ENCODE measurements at places on chromosomes 5 and 9.

GRCh38 chr9:17878810-17879370 lies 300.0 kb downstream of the SH3GL2 start:
- DNase-seq = no peak

GRCh38 chr5:80156156-80156555 lies 99.7 kb downstream of the SERINC5 start:
- no peak for DNase-seq

GRCh38 chr9:99577351-99577750 lies 244.3 kb upstream of the NR4A3 start:
- no peak for DNase-seq

GRCh38 chr5:139792218-139792617 lies 3.4 kb upstream of the PSD2 start:
- no peak for DNase-seq

GRCh38 chr9:78783743-78784142 lies 486.8 kb downstream of the PSAT1 start:
- no peak for DNase-seq

GRCh38 chr5:14753292-14753691 lies 88.8 kb downstream of the OTULIN start:
- DNase-seq = no peak

DNA sequence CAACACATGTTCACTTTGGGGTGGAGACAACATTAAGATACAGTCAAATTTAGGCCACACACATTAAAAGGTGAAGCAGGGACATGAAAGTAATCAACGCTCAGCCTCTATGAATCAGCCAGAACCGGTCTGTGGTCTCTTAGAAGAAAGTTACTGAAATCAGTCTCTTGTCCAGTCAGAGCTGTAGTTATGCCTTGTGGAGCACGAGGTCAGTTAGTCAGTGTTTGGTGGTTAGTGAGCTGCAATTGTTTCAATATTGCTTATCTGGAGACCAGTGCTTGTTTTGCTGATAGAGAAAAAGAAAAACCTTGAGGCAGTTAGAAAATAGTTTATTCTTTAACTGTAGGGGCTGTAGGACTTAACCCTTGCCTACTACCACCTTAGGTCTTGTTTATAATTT lies 157.8 kb upstream of the RASEF start:
- no peak for DNase-seq

GRCh38 chr5:67248703-67249589 lies 52.3 kb upstream of the CD180 start:
- no peak for DNase-seq

DNA sequence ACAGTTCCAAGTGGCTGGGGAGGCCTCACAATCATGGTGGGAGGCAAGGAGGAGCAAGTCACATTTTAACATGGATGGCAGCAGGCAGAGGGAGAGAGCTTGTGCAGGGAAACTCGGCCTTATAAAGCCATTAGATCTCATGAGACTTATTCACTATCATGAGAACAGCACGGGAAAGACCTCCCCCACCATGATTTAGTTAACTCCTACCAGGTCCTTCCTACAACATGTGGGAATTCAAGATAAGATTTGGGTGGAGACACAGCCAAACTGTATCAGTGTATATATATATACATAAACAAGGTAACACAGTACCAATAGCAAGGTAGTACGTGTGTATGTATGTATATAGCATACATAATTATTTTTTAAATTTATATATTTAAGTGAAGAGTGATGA lies 50.9 kb downstream of the NFX1 start:
- DNase-seq = no peak

GRCh38 chr5:178564811-178565550 lies 25.2 kb downstream of the COL23A1 start:
- no peak for DNase-seq

DNA sequence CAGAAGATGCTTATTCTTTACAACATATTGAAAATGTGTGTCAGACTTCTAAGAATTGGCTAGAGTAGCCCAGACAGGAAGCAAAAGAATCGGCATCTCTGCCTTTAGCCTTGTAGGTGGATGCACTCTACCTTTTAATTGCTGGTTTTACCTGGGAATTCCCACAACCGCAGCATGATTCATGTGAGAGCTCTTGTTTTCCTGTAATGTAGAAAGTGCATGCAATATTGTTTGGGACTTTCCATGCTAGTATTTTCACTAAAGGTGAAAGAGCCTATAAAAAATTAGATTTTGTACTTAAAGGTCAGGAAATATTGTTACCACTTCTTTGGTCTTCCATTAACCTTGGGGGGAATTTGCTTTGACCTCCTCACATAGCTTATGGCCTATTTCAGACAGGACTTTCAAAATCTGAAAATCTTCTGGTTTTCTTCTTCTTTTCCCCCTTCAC lies 89.8 kb downstream of the NTRK2 start:
- no peak for DNase-seq

- no peak for DNase-seq
Measured at GRCh38 chr9:114341152-114341830, 11.6 kb downstream of the ORM2 start.

Measured in stimulated activated CD4-positive, alpha-beta T cell treated with anti-CD3 and anti-CD28 coated beads, Interleukin-12 subunit alpha, Interleukin-12 subunit beta, amount 100 ng/mL, for 4 hours (primary cell).